ENCODE measurements at places on chromosomes 3 and 15.

DNA sequence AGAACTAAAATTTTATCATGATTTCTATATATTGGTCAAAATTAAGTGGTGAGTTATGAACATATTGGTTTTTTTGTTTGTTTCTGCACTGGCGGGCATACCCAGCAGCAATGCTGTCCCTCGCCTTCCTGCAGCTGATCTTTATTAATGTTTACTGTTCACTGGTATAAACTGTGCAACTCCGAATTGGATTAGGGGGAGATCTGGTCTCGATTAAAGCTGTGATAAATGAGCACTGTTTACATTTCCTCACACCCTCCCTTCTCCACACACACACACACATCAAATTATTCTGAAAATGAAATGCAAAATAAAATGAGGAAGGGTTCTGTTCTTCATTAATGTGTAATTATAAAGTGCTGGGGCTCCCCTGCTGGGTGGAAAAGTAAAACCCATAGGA lies 48.5 kb upstream of the DAZL start:
- H3K36me3 ChIP-seq, result no peaks in the 10 kb centered on the region
- DNase-seq, result no peak
- H3K4me3 ChIP-seq, result no peak overlapping the region

GRCh38 chr15:28051955-28052633 lies 47.0 kb downstream of the OCA2 start:
- no peaks in the 10 kb centered on the region for H3K36me3 ChIP-seq
- no peaks in the 10 kb centered on the region for H3K4me1 ChIP-seq
- H3K4me3 ChIP-seq, result no peak overlapping the region
- H3K27me3 ChIP-seq, result no peaks in the 10 kb centered on the region
- no peak for DNase-seq
- H3K27ac ChIP-seq, result no peak overlapping the region

DNA sequence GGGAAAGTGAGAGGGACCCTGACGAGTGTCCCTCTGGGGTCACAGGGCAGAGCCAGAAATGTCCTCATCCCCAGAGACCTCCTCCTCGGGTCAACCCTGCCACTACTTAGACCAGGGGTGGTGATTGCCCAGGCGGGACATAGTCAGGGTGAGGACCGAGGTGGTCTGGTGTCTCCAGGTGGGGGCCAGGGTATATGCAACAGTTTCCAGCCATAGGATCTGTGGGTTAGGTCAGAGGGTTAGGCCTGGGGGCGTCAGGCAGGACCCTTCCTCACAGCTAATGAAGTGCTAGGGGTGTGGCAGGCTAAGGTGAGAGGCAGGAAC lies 22.3 kb upstream of the FBLN2 start:
- H3K4me1 ChIP-seq, result no peaks in the 10 kb centered on the region
- no peak overlapping the region for H3K27ac ChIP-seq
- no peak for DNase-seq
- H3K27me3 ChIP-seq, result no peaks in the 10 kb centered on the region
- H3K4me3 ChIP-seq, result no peak overlapping the region

GRCh38 chr3:197327701-197328100 lies 29.3 kb upstream of the DLG1 start:
- no peak overlapping the region for H3K4me3 ChIP-seq
- no peaks in the 10 kb centered on the region for H3K36me3 ChIP-seq
- no peaks in the 10 kb centered on the region for H3K4me1 ChIP-seq

- H3K4me1 ChIP-seq, result peaks cover 85% of the 10 kb centered on the region
- no peaks in the 10 kb centered on the region for H3K27me3 ChIP-seq
- no peak overlapping the region for H3K27ac ChIP-seq
- no peak for DNase-seq
- H3K4me3 ChIP-seq, result no peak overlapping the region
- no peaks in the 10 kb centered on the region for H3K36me3 ChIP-seq
These were observed 13.6 kb downstream of the PDZRN3 start for GRCh38 chr3:73611176-73611575.

- no peak for DNase-seq
- peaks cover 27% of the 10 kb centered on the region for H3K4me1 ChIP-seq
- no peaks in the 10 kb centered on the region for H3K36me3 ChIP-seq
These were observed 21.7 kb downstream of the SH3BP5 start for GRCh38 chr3:15310491-15311370.

GRCh38 chr3:157650699-157651098 lies 147.5 kb upstream of the VEPH1 start:
- H3K4me1 ChIP-seq, result no peaks in the 10 kb centered on the region
- H3K4me3 ChIP-seq, result no peak overlapping the region
- no peak overlapping the region for H3K27ac ChIP-seq
- H3K36me3 ChIP-seq, result no peaks in the 10 kb centered on the region

DNA sequence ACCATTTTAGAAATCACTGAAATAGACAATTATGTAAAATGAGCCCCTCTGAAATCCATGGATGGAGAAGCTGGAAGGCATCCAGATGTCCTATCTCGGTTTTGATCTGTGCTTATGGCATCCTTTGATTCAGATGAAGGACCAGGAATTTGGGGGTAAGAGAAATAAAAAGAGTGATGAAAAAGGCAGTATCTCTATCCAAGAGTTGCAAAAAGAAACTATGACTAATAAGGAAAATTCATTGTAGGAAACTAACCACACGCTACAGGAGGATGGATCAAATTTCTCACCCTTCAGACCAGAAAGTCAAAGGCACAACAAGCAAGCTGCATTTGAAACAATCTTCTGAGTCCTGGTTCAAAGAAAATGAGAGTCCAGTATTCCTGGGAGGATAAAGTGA lies 34.8 kb downstream of the SRGAP3 start:
- H3K36me3 ChIP-seq, result no peaks in the 10 kb centered on the region
- H3K27me3 ChIP-seq, result no peaks in the 10 kb centered on the region
- no peak for DNase-seq
- H3K4me3 ChIP-seq, result no peak overlapping the region

GRCh38 chr15:101122806-101123205 lies 129.0 kb downstream of the CHSY1 start:
- no peak for DNase-seq
- H3K4me1 ChIP-seq, result peaks cover 39% of the 10 kb centered on the region
- H3K36me3 ChIP-seq, result no peaks in the 10 kb centered on the region
- H3K4me3 ChIP-seq, result no peak overlapping the region

- H3K27me3 ChIP-seq, result no peaks in the 10 kb centered on the region
- H3K27ac ChIP-seq, result no peak overlapping the region
These were observed 906.6 kb downstream of the ROBO1 start for GRCh38 chr3:78861156-78861555.

Measured in thoracic aorta (tissue), 2 donors.